AML-193 (cell line): ENCODE measurements at places on chromosomes 6 and 20.

DNA sequence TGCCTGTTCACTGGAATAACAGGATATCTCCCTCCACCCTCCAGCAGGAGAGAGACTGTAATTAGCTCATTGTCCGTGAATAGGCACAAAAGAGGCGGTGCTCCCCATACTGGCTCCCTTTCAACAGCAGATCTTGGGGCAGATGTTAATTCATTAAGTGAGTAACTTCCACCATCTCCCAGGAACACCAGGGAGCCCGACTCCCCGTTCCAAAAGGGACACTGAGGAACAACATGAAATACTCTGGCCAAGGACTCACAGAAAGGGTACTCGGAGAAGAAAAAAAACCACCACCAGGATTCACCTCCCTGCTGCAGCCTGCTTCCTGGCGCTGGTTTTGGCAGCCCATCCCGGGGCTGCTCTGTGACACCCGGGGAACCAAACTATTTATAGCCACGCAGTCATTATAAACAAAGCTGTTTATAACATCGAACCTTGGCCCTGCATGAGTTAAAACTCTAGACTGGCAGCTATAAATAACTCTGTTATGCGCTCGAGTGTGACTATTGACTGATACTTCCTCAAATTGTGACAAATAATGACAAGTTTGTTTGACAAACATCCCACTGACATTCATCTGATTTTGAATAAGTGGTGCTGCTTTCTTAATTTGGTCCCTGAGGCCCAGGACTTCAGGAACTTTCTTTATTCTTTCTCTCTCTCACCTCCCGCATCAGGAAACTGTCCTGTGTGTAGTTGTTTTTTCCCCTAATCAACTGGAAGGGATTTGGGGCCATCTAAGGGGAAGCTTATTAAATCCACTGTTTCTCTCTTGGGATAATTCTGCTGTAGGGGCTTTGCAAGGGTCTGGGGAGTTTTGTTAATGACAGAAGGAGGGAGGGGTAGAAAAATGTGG, 521.6 kb downstream of the CD83 start:
- DNase-seq = peak; percentile 65

DNA sequence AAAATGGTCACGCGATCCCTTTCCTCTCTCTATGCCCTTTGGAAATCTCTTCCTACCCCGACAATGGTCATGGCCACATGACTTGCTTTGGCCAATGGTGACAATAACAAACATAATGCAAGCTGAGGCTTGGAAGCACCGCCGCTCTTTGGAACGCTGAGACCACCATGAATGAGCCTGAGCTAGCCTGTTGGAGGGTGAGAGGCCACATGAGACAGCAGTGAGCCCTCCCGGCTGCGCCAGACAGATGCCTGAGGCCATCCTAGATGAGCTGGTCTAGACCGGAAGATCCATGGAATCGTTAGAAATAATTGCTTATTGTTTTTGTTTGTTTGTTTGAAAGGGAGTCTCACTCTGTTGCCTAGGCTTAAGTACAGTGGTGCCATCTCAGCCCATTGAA, 64.2 kb downstream of the STK35 start:
- DNase-seq = no peak

GRCh38 chr20:4195499-4195898, 180.1 kb upstream of the RNF24 start:
- DNase-seq = no peak

DNA sequence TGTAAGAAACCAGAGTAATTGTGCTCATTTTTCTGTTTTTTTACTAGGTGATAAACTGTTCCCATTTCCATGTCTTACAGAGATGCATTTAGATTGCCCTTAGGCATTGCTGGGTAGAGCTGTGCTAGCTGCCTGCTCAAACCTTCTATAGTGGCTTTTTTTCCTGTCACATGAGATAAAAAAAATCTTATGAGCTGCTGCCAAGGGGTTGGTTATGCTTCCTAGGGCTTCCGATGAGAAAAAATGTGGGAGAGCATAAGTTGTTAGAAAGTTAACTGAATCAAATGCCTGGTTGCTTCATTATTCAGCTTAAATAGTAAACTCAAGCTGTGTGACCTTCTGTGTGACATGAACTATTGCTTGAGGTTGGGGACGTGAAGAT, 50.0 kb upstream of the NOX3 start:
- no peak for DNase-seq

DNA sequence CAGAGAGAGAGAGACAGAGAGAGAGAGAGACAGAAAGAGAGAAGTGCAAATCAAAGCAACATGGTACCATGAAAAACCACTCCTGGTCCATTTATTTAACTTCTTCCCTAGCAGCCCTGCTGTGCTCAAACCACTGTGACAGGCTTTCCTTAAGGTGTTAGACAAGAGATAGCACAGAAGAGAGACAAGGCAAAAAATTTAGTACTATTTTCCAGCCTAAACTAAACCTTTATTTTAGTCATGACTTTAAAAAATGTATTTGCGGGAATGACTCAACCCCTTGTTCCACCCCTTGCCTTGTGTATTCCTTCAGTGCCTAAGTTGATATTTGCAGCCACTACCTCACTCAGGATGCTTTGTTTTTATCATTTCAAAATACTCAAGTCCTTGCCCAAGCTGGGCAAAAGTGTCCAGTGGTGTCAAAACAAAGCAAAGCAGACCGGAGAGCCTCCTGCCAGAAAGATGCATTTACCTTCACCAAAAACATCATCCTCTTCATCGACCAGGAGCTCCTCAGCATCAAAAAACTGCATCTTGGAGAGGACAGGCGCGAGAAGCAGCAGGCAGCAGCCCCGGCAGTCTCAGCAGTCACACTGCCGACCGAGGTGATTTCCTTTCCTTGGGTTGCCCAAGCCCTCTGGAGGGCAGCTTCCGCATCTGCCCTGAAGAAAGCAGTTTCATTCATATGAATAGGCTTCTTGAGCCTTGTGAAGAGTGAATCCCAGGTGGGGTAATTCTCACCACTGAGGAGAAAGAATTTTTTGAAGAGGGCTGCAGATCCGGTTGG, at the start of gene RIPOR2:
TSS of gene RIPOR2 (minus strand) at position 595 of the 787 bp plus-strand sequence. CDS start at position 533, 62 bp downstream.
- DNase-seq = peak; percentile 65

DNA sequence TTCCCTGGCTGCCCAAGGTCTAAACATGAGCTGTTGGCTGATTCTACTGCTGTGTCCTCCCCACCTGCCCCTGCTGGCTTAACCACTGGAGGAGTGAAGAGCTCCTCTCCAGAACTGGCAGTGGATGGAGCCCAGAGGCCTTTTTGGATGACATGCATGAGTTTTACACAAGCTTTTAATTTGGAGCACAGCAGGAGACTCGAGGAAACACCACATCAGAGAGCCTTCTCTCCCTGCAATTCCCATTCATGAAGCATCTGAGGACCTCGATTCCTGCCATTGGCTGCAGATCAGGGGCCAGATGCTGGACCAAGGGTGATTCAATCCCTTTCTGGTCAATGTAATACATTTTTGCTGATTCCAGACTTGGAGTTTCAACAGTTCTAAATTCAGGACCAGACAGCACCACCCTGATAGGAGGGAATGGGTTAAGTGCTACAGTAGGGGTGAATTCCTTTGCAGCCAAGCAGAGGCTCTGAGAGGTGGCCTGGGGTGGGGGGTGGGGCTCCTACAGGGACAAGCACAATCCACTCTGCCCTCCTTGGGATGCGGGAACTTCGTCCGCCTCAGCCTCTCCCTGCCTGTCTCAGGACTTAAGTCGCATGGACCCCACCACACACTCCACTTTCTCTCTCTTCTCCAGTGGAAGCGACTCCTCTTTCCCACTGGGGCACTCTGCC, 599 bp upstream of the PSORS1C1 start:
- DNase-seq = no peak

GRCh38 chr20:57605878-57606277, 14.3 kb downstream of the ZBP1 start:
- DNase-seq = no peak

GRCh38 chr20:9498322-9498721, 16.1 kb upstream of the LAMP5 start:
- peak; percentile 13 for DNase-seq

GRCh38 chr6:126723541-126724170, 383.7 kb downstream of the CENPW start:
- no peak for DNase-seq
